Astrocyte (in vitro differentiated cells and primary cell): ENCODE measurements at places on chromosomes 3 and 15.

GRCh38 chr3:98746882-98747281, 16.3 kb upstream of the ST3GAL6 start:
- peaks cover 5% of the 10 kb centered on the region for H3K4me1 ChIP-seq
- no peaks in the 10 kb centered on the region for H3K36me3 ChIP-seq
- DNase-seq: peak; percentile 49
- no peaks in the 10 kb centered on the region for H3K27me3 ChIP-seq
- H3K27ac ChIP-seq: no peak overlapping the region
- no peak overlapping the region for H3K4me3 ChIP-seq

DNA sequence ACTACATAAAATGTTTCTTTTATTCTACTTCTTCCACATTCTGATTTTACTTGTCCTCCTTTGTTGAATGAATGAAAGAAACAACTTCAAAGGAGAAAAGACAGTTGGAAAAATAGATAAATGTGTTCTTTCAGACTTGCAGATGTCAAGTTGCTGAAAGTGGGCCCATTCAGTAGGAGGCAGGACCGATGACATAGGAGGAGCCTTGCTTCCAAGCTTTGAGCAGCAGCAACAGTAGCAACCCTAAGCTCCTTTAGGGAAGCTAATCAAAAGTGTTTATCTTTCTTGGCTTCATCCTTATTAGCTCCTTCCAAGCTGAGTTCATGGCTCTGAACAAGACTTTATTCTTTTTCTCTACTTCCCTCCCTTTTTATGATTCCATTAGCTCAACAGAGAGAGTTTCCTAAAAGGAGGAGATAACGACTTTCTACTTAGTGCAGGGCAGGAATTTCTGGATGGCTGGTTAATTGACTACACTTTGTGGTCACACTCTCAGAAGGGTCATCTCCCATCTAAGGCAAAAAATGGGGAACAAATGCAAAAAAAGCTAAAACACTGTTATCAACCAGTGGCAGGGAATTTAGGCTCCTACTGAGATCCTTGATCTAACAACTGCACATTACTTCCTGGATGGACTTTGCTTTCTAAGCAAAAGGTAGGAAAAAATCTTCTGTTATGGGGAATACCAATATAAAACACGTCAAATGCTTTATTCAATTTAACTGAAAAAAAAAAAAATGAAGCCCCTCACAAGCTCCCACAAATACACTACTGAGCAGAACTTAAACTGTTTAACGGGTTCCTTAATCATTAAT, 4.8 kb downstream of the MORC1 start:
- H3K36me3 ChIP-seq: no peaks in the 10 kb centered on the region
- H3K27me3 ChIP-seq: no peaks in the 10 kb centered on the region
- H3K4me3 ChIP-seq: no peak overlapping the region
- H3K27ac ChIP-seq: no peak overlapping the region
- no peak for DNase-seq
- no peaks in the 10 kb centered on the region for H3K4me1 ChIP-seq

DNA sequence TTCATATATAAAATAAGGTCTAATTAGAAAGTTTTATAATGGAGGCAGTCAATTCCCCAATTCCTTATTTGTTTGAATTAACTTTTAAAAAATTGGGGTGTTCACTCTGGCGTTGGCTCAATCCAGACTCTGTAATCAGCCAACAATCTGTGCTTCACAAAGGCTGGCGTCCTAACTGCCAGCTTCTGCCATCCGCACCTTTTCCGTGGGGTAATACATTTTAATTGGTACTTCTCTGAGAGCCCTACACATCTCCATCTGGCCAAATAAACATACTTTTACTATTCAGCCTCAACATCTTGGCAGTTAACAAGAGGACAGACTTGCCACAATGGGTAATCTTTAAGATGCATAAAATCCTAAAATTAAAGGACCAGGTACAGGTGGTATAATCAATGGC, 125.2 kb upstream of the CCNL1 start:
- no peak for DNase-seq
- no peaks in the 10 kb centered on the region for H3K27me3 ChIP-seq
- no peak overlapping the region for H3K4me3 ChIP-seq
- H3K4me1 ChIP-seq: peaks cover 3% of the 10 kb centered on the region

DNA sequence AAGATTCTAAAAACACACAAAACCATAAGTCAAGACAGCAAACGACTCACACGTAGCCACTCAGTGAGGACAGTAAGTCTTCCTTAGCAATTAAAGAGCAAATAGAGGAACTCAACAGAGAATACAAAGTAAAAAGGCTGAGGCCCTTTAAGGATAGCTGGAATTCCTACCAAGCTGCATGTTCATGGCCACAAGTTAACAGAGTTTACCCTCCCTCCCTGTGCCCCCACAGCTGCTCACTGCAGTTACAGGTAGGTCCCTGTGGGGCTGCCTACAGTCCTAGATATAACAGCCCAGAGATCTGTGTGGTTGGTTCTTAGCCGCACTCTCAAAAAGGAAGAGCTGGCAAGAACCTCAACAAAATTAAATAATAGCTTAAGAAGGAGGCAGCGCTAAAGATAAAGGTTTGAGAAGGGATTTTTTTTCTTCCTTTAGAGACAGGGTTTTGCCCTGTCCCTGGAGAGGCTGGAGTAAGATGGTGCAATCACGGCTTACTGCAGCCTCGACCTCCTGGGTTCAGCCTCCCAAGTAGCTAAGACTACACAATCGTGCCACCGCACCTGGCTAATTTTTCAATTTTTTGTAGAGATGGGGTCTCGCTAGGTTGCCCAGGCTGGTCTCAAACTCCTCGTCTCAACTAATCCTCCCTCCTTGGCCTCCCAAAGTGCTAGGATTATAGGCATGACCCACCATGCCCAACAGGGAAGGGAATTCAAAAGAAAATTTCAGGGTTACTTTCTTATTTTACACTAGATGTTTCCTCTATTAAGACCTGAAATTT, 19.3 kb downstream of the SFMBT1 start:
- no peaks in the 10 kb centered on the region for H3K36me3 ChIP-seq
- no peaks in the 10 kb centered on the region for H3K27me3 ChIP-seq
- H3K4me1 ChIP-seq: no peaks in the 10 kb centered on the region
- H3K27ac ChIP-seq: no peak overlapping the region
- H3K4me3 ChIP-seq: no peak overlapping the region
- DNase-seq: no peak

- no peak overlapping the region for H3K27ac ChIP-seq
- H3K27me3 ChIP-seq: no peaks in the 10 kb centered on the region
- no peak for DNase-seq
- H3K4me1 ChIP-seq: no peaks in the 10 kb centered on the region
- no peaks in the 10 kb centered on the region for H3K36me3 ChIP-seq
Observed at GRCh38 chr15:93118904-93119303, 29.9 kb upstream of the RGMA start.

GRCh38 chr3:71784201-71784913, 591 bp downstream of the PROK2 start:
- no peak overlapping the region for H3K4me3 ChIP-seq
- no peak overlapping the region for H3K27ac ChIP-seq
- no peak for DNase-seq
- no peaks in the 10 kb centered on the region for H3K4me1 ChIP-seq

- H3K4me3 ChIP-seq: no peak overlapping the region
- DNase-seq: no peak
- no peaks in the 10 kb centered on the region for H3K27me3 ChIP-seq
- H3K36me3 ChIP-seq: no peaks in the 10 kb centered on the region
- H3K4me1 ChIP-seq: peaks cover 33% of the 10 kb centered on the region
- H3K27ac ChIP-seq: no peak overlapping the region
Observed at GRCh38 chr3:127761441-127761801, 60.9 kb downstream of the MGLL start.

GRCh38 chr3:126208606-126209256, 28.3 kb upstream of the ALDH1L1 start:
- no peaks in the 10 kb centered on the region for H3K36me3 ChIP-seq
- DNase-seq: peak; percentile 79
- H3K27me3 ChIP-seq: no peaks in the 10 kb centered on the region
- H3K4me3 ChIP-seq: no peak overlapping the region

DNA sequence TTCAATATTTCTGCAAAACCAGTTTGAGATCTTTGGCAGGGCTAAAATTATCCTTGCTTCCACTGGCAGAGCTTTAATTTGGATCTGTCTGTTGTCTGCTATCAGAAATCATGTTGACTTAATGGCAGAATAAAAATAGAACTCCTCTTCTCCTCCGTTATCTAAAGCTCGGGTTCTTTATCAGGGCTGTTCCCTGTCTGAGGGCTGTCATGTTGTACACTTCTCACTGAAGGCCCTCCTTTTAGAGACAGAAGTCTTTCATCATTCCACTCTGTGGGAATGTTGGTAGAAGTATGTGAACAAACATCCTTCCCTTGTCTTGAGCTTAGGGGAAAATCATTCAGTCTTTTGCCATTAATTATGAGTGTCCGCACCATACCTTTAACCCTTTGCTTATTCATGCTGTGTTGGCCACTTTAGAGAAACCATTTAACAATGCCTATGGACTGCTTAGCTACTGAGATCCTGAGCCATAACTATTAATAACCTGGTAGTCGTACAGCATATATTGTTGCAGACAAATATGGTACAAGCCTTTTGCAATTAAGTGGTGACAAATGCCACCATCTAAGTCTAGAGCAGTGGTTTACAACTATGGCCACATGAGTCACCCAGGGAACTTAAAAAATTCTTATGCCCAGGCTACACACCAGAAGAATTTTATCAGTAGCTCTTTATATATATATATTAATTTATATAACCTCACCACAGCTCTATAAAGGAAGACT, 226.0 kb upstream of the TPM1 start:
- H3K4me3 ChIP-seq: no peak overlapping the region
- peaks cover 4% of the 10 kb centered on the region for H3K4me1 ChIP-seq
- peak; percentile 32 for DNase-seq
- H3K27me3 ChIP-seq: no peaks in the 10 kb centered on the region
- no peak overlapping the region for H3K27ac ChIP-seq
- H3K36me3 ChIP-seq: peaks cover 3% of the 10 kb centered on the region

GRCh38 chr3:149654188-149654601, 3.6 kb downstream of the WWTR1 start:
- peaks cover 36% of the 10 kb centered on the region for H3K4me1 ChIP-seq
- peak; percentile 87 for DNase-seq
- peak overlapping the region; percentile 37 for H3K27ac ChIP-seq
- H3K36me3 ChIP-seq: peaks cover 39% of the 10 kb centered on the region
- peak overlapping the region; percentile 44 for H3K4me3 ChIP-seq
- H3K27me3 ChIP-seq: no peaks in the 10 kb centered on the region

GRCh38 chr3:157530637-157531300, 27.6 kb upstream of the VEPH1 start:
- H3K4me3 ChIP-seq: peak overlapping the region; percentile 67
- no peaks in the 10 kb centered on the region for H3K36me3 ChIP-seq
- peak; percentile 73 for DNase-seq
- H3K27ac ChIP-seq: peak overlapping the region; percentile 89
- no peaks in the 10 kb centered on the region for H3K27me3 ChIP-seq
- peaks cover 59% of the 10 kb centered on the region for H3K4me1 ChIP-seq
